ENCODE measurements at places on chromosomes 7 and 10.

DNA sequence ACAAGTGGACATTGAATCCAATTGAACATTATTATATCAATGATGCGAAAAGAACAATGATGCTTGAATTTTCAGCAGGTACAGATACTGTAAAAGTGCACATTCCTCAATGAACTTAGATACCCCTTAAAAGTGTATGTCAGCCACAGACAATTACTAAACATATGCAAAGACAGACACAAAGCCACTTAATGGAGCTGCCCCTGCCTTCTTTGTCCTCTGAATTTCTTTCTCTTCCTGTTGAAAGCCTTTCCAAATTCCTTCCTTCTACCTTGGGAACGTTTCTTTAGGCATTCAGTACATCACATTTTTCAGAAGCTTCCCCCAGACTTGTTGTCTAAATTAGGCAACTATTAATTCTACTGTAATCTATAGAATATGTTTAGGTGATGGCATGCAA lies 706.8 kb upstream of the MBL2 start:
- DNase-seq = no peak

GRCh38 chr7:65746398-65746669 lies 126.5 kb upstream of the VKORC1L1 start:
- DNase-seq = no peak

DNA sequence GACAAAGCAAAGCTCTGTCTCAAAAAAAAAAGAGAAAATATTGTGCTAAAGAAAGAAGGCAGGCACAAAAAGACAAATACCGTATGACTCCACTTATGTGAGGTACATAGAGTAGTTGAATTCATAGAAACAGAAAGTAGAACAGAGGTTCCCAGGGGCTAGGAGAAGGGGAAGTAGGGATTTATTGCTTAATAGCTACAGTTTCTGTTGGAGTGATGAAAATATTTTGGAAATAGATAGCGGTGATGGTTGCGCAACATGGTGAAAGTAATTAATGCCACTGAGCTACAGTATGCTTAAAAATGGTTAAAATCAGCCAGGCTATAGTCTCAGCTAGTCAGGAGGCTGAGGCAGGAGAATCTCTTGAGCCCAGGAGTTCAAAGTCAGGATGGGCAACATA lies 18.5 kb upstream of the NPFFR1 start:
- DNase-seq = no peak

GRCh38 chr10:133445751-133446708 lies 7.7 kb upstream of the SCART1 start:
- DNase-seq = no peak

- no peak for DNase-seq
Measured at GRCh38 chr7:36811807-36812206, 87.5 kb upstream of the AOAH start.

- DNase-seq = no peak
Measured at GRCh38 chr7:92655346-92655884, 65.2 kb upstream of the FAM133B start.

GRCh38 chr10:12656518-12657142 lies 307.3 kb downstream of the CAMK1D start:
- DNase-seq = no peak

DNA sequence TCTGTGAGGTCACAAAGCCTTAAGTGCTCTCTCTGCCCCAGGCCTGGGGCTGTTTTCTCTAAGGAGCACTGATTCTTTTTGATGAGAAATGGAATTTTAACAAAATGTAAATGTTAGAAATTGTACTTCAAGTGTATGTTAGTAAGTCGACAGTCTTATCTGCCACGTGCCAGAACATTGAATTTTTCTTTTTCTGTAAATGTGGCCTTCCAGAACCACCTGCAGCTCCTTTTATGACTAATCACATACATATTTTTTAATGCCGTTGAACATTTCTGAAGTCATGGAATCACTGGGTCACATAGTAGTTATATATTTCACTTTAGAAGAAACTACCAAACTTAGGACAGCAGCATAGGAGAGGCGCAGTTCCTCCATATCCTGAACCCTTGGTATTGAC lies 38.0 kb downstream of the UBE3C start:
- DNase-seq = no peak

GRCh38 chr10:29748109-29748650 lies 113.4 kb upstream of the SVIL start:
- DNase-seq = no peak

GRCh38 chr10:103853428-103854264 lies 1.7 kb downstream of the SH3PXD2A start:
- no peak for DNase-seq

- DNase-seq = no peak
Measured at GRCh38 chr7:150514748-150515222, at the start of gene GIMAP7. GIMAP7 (plus strand) TSS chr7:150514872; CDS start chr7:150519975, 5,103 bp downstream.

GRCh38 chr10:75395932-75396630 lies 5.5 kb downstream of the ZNF503 start:
- no peak for DNase-seq

DNA sequence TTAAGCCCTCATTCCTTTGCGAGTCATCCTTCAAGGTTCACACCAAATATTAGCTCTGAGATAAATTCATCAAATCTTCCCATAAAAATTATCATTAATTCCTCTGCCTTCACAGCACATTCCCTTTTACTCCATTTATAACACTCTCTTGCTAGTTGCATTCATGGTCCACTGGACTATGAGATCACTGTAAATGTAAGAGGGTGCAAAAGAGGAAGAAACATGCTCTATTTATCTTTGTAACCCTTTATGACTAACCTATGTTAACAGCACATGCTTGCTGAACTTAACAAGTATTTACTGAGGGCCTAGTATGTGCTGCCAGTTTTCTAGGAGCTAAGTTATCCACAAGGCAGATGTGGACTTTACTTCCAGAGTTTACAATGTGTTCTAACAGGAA lies 86.7 kb upstream of the TMEM168 start:
- DNase-seq = no peak

DNA sequence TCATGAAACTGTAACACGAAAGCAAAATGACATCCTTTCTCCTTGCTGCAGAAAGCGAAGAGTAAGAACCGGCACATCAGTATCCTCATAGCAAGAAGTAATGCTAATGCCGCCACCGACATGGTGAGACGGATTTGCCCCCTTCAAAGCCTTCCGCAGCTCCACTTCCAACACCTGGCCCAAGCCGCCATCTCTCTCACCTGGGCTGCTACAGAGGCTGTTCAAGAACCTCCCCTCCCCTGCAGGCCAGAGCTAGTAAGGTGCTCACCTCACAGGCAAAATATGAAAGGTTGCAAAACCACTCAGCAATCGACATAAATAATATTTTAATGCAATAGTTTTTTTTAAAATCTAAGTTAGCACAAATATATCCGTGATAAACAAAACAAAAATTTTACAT lies 123.9 kb upstream of the FRMD4A start:
- DNase-seq = no peak

DNA sequence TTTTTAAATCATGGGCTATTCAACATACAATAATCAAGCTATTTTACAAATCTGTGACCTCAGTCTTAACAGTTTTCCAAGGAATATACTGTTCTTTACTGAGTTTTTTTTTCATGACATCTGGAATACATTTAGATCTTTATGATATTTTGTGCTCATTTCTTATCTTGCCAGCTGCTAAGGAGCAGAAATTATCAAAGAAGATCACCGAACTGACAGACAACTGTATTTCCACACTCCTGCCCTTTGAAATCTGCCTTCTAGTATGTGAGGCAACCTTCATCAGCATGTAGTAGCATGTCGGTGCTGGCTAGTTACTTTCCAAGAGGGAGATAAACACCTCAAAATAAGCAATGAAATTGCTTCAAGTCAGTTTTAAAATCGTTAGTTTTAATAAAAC lies 66.4 kb downstream of the NHLRC2 start:
- DNase-seq = no peak

DNA sequence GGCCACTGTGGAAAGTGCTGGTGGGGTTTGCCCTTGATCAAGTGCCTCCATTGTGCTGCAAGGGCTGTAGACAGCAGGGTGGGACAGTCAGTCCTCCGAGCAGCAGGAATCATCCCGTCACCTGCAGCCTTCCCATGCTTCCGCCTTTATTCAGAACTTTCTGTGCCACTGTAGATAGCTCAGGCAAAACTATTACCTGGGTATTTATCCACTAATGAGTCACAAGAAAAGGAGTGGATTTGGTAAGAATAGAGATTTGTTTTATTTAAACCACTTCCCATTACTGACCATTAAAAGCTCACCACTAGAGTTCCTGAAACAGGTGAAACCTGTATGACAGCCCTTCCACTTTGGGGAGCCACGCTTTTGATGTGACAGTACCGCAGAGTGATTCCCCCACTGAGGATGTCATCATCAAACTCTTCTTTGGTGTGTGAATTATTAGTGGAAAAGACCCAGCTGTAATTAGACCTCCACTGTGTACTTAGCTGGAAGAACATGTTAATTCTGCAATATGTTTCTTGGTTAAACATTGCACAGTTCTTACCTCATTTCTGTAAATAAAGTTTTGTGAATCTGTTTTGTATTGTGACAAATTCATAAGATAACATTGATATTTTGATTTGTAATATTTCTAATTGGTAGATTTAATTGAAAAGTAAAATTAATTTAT lies 208.8 kb downstream of the MLLT10 start:
- DNase-seq = no peak

DNA sequence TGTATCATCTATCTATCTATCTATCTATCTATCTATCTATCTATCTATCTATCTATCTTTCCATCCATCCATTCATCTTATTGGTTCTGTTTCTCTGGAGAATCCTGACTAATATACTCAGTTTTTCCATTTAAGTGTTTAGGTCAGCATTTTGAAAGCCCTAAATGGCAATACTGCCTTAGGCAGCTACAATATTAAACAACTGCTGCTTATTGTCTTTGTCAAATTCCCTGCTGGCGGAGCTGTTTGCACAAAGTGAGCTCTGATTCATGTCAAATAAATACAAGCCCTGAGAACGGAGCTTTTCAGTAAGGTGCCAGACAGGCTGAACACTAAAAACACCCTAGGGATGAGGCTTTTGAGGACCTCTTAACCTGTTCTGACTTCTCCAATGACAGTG lies 7.1 kb upstream of the KLHL7 start:
- no peak for DNase-seq

- no peak for DNase-seq
Measured at GRCh38 chr10:63711867-63712716, 190.9 kb downstream of the REEP3 start.

DNA sequence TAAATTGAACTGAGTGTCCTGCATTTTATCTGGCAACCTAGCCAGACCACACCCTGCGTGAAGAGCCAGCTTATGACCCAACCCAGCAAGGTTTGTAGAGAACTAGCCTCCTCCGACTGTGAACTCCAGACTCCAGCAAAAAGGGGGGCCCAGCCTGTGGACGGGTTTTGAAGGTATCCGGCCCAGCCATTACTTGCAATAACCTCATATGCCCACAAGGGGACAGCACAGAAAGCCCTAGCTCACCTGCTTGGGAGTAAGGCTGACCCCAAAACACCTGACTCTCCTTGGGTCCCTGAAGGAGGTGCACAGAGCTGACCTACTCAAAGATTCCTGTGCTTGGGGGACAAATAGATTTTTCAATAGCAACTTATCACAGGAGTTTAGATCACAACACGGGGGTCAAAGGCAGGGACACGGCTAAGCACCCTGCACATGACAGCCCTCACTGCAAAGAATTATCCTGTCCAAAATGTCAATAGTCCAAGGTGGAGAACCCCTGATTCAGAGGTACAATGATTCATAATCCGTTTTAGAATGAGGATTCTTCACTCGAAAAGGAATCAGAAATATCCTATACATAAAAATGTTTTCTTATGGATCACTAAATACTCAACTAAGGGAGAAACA lies 4.6 kb downstream of the TRPV6 start:
- DNase-seq = no peak

DNA sequence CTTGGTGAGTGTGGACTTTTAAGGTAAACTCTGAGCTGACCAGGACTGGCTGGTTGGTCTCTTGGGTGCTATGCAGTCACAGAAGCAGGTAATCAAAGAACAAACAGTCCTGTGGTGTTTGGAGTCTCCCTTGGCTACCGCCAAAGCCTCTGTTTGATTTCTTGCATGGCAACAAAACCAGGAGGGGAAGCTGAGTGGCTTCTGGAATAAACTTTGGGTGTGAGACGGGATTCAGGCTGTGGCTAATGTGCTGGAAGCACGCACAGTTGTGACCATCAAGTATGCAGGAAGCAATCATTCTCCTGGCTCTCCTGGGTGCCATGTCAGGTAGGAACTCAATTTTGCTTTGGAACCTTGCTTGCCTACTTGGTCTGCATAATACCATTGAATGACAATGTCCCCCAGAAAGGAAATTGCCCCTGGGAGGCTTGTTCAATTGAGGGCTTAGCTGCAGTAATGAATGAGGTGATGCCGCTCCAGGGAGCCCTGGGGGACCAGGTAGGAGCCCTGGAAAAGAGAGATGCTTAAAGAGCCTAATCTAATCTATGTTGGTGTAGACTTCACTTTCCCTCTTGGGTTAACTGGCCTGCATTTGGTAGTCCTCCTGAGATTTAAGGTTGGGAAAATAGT lies at the start of gene CDHR3:
TSS of gene CDHR3 (plus strand) at position 227 of the 630 bp plus-strand sequence. CDS start at position 282, 55 bp downstream.
- no peak for DNase-seq

GRCh38 chr10:23421397-23421796 lies 17.5 kb upstream of the OTUD1 start:
- DNase-seq = no peak

DNA sequence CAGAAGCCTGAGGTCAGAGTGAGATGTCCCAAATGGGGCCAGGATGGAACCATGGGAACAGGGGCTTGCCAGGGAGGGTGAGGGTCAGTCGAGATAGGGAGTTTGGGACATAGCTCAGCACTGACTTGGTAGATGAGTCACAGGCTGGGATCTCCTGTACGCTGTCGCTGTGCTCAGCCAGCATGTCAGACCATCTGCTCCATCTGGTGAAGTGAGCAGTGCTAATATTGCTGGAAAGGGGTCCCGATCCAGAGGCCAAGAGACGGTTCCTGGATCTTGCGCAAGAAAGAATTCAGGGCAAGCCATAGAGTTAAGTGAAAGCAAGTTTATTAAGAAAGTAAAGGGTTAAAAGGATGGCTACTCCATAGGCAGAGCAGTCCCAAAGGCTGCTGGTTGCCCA lies 505.6 kb downstream of the GALNT17 start:
- no peak for DNase-seq

DNA sequence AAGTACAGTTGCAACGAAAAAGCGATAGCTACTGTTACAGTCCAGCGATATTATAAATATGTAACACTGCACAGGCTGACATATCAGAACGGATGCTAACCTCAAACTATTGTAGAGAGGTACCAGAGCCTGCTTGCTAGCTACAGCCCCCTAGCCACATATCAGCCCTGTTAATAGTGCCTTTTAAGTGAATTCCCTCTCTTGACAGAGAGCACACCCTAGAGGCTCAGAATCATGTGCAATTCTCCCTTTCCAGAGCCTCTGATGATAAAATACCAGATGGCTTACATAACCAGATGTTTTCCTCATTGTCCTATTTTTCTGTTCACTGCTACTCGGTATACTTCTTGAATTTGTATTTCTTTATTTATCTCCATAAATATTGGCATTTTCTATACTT lies 960.7 kb upstream of the CELF2 start:
- DNase-seq = no peak

DNA sequence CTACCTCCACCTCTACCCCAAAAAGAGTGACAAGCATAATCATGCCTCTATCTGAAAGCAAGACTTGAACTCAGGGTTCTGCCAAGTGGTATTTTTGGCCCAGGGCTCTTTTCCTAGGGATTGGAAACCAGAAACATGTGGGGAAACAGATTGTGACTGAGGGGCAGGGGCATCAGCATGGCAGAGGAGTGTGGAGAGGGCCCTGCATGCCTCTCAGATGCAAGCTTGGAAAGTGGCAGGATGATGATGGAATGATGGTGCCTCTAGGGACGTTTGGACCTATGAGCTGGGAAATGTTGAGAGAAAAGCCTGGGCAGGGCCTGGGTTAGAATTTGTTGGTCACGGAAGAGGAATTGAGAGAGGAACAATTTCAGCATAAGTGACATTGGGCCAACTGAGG lies 78.4 kb upstream of the LEP start:
- no peak for DNase-seq

- no peak for DNase-seq
Measured at GRCh38 chr10:95328013-95328412, 37.2 kb upstream of the PDLIM1 start.
